ENCODE measurements at places on chromosomes 16 and 17. TPM values are rescaled to one million over a fixed set of nuclear protein-coding genes. Genes with fewer than 3 reads are reported as not detected.

OMG gene
- 0.23 TPM for total RNA-seq

DNA sequence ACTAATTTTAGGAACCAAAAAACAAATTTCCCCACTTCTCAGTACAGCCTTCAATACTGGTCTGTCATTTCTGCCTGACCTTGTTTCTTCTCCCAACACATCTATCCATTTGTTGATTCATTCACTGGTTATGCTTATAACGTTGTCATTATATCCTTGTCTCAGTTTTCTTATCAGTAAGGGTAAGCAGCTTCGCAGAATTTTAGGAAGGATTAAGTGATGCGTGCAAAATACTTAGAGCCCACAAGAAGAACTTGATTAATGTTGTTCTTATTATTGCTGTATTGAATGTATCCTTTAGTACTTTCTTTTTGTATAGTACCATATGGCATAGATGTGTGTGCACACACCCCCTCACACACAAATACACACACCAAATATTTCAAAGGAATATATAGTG lies 403.5 kb upstream of the HSBP1 start:
- no peak for DNase-seq

DNA sequence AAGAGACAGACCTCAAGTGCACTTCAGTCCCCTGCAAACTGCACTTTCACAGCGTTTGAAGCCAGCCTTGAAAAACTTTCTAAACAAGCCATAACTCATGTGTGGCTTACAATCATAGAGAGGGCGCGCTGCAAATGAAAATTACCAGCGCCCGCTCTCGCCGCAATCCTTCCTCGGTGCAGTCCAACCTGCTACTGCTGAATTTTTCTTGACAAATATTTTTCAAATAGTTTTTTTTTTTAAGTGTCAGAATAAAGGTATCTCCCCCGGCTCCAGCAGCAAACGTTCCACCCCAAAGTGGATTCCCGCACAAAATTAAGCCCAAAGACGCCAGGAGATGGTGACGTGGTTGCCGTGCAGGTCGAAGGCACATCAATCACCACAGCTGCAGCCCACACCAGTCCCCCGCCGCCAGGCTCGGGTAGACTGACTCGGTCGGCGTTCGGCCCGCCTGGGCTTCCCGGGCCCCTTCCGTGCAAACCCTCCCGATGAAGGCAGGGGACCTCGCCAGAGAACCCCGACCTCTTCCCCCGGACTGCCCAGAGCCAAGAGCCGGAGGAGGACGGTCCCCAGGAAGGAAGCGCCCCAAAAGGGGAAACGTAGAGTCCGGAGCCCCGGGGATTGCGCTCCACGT lies 630 bp downstream of the GRB2 start:
- DNase-seq, result peak; percentile 29

- peak; percentile 32 for DNase-seq
These were observed 11.6 kb downstream of the ST6GALNAC1 start for GRCh38 chr17:76631821-76632565.

Measured in LHCN-M2 (cell line).